SIG-M5 (cell line): ENCODE measurements at places on chromosomes 7 and 10.

DNA sequence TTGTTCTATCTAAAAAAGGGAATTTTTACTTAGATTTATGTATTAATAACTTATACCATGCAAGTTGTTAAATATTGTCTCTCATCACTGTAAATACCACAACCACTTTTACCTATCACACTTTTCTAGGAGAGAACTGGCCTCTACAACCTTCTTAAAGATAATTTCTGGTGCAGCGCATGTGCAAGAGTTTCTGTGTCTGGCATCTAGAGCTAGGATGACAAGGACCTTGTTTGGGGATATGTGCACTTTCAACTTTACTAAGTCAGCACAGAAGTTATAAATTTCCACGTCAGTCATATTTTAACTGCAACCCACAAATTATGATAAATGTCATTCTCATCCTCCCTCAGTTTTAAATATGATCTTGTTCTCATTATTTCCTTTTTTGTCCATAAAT is 156.9 kb upstream of the ADCY1 start:
- no peak for DNase-seq

DNA sequence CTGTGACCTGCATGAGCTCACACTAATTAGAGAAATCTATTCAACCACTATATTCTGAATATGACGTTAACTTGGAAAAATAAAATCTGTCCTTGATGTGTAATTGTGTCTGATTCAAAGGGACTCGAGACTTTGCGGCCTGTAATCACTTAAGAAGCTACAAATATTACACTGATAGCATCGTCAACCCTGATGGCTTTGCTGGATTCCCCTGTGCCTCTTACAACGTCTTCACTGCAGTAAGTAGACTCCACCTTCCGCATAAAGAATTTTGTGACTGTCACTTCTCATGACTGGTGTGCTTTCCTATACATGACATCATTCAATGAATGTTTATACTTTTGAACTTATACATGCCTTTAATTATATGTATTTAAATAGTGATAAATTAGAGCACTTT is 10.1 kb downstream of the PNLIP start:
- no peak for DNase-seq

DNA sequence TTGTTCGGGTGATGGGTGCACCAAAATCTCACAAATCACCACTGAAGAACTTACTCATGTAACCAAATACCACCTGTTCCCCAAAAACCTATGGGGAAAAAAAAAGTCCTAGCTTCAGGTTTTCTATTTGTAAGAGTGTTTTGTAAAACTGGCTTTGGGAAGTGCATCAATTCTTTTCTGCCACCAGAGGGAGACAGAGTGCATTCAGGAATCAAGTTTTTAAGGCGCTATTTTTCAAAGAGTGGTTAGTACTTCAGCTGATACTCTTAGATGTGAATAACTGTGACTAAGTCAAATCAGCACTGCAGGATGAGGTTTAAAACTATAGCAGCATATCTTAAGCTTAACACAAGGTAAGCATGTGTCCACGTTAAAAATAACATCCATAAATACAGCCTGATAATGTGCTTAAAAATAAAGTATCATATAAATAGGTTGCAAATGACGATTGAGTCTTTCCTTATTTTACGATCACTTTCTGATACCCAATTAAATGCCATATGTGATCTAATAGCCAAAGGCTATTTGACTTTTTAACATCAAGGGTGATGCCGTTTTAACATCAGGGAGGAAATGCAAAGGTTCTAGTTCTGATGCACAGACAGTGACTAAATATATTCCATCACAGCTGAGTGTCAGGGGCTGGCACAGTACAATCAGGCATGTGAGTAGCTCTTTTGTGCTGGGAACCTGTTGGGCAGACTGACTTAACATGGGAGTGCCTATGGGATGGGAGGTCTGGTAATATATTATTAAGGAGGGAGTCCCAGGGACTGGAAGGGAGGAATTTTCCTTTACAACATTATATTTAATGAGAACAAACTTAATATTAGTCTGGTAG is 10.6 kb upstream of the LYZL2 start:
- no peak for DNase-seq

- DNase-seq = no peak
These were observed 228.0 kb downstream of the ELFN1 start for GRCh38 chr7:1897861-1898627.

GRCh38 chr7:147775516-147776284 is 814.9 kb upstream of the C7orf33 start:
- DNase-seq = no peak

GRCh38 chr10:95356190-95356955 is 65.6 kb upstream of the PDLIM1 start:
- no peak for DNase-seq

- DNase-seq = no peak
These were observed 133.3 kb upstream of the STK17A start for GRCh38 chr7:43449577-43449976.

- DNase-seq = no peak
These were observed 55.2 kb downstream of the GCC1 start for GRCh38 chr7:127530148-127530547.

DNA sequence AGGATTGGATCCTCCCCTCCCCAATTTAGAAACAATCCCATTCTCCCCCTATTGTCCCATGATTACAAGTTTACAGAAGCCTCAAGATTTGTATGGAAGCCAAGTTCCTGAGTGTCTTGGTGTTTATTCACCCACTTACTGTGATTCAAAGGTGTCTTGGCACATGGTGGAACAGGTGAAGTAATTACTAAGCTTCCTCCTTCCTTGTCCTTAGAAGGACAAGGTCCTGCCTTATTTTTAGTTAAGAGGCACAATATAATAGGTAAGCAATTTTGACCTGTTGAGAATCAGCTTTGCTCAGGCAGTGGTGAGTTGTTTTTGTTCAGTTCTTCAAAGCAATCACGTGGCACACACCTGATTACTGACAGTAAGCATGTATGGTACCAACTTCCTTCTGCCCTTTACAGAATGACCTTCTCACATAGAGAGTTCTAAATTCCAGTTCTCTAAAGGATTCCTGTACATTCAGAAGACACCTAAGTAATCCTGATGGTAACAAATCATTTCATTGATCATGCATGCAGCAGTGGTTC is 60.7 kb upstream of the SLC13A1 start:
- DNase-seq = no peak

- DNase-seq = no peak
These were observed 11.4 kb downstream of the GGCT start for GRCh38 chr7:30493228-30493627.

DNA sequence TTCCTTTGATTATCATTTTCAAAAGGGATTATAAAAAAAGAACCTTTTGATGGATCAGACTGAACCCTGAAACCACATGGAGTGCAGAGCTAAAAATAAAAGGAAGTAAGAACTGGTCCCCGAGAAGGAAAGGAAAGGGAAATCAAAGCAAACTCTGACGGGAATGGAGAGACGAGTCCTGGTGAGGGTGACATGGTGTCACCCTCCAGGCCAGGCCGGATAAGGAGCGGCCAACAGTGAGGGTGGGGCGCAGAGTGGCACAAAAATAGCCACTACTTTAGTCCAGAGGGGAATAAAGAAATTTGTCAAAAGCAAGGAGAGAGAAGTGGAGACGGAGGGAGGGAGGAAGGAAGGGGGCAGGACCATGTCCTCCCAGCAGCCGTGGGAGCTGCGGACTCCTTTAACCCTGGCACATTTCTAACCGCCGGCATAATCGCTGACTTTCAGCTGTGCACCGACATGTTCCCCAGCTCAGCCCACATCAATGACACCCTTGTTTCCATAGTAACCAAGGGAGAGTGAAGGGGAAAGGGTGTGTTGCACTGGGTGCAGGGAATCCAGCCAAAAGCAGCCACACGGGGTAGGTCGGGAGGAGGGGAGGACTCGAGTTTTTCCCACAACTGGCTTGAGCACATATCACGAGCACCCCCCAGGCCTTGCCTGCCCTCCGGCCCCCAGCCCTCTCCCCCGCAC is 29.7 kb downstream of the TRIM8 start:
- DNase-seq = no peak

DNA sequence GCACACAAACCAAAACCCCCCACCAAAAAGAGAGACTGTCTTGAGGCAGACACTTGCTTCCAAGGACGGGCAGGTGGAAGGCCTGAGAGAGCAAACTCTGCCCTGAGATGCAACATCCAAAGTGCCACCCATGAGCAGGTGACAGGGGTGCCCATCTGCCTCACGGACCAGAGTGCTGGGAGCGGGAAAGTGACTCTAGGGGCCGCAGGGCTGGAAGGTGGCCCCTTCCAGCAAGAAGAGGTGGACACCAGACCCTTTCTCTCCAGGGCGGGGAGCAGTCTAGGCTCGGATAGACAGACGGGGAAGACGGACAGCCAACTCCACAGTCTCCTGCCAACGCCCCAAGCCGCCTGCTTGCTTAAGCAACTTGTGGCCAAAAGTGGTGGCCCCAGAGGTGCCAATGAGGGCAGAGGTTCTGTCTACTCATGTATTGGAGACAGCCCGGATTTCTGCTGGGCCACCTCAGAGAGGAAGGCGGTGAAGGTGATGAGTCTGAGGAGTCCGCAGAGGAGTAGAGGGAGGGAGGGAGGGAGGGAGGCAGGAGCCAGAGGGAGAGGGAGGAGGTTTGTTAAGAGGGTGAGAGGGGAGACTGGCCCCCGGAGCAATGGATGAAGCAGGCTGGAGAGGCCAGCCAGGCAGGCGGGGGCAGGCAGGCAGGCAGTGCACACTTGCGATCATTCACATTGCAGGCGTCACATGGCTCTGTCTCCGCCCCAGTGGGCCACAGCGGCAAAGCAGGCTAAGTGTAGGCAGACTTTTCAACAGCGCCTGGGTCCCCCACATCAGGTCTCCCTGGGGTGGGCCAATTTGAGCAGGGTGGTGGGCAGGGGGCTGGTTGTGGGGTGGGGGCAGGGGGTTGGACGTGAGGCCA is 65.6 kb downstream of the SLC29A4 start:
- no peak for DNase-seq

- no peak for DNase-seq
These were observed 105.4 kb downstream of the GRM3 start for GRCh38 chr7:86748843-86749719.

- no peak for DNase-seq
These were observed 25.4 kb downstream of the ANKRD61 start for GRCh38 chr7:6056616-6057015.

GRCh38 chr10:6175329-6176055 is 27.2 kb upstream of the PFKFB3 start:
- DNase-seq = no peak

DNA sequence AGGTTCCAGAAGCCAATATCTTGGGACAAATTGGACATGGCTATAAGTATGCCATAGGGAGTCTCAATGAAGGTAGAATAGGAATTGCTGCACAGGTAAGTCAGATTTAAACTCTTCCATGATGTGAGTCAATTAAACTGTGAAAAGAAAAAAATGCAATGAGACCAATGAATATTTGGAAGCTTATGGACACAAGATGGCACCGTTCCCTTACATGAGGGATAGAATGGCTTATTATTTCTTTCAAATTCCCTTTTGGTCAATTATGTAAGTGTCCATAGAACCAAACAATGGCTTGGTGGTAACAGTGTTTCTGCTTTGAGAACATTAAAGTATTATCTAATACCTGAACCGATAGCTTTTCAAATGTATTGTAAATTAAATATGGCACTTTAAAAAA is 35.6 kb downstream of the ACADSB start:
- no peak for DNase-seq

DNA sequence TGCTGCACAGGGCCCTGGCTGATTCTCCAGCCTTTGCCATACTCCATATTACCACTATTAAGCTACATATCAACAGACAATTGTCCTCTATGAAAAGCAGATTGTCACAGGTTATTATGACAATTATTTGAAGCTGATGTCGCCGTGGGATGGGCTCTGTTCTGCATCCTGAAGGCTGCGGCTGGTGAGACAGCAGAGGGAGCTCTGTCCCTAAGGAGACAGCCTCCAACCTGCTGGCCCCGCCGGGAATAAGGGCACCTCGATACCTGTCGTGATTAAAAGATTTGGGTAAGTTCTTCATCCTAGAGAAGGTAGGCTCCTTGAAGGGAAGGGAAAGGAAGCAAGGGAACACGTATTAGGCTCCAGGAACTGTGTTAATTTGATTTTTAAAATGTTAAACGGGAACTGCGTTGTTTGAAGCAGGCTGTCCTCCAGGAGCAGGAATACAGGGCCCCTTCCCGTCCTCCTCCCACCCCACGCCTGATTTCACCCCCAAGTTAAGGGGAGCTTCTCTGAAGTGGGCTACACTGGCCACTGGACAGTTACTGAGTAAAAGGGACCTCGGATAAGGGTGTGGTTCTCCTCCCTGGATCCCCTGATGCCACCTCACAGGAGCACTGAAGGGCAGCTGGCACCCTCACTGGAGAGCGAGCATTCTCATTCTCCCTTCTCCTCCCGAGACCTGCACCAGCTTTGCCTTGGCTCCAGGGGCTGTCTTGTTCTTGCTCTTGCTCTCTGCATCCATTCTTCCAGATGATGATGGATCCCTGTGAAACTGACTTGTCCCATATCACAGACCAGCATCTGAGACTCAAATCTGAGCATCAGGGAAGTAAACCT is 11.8 kb upstream of the TIAL1 start:
- DNase-seq = no peak

DNA sequence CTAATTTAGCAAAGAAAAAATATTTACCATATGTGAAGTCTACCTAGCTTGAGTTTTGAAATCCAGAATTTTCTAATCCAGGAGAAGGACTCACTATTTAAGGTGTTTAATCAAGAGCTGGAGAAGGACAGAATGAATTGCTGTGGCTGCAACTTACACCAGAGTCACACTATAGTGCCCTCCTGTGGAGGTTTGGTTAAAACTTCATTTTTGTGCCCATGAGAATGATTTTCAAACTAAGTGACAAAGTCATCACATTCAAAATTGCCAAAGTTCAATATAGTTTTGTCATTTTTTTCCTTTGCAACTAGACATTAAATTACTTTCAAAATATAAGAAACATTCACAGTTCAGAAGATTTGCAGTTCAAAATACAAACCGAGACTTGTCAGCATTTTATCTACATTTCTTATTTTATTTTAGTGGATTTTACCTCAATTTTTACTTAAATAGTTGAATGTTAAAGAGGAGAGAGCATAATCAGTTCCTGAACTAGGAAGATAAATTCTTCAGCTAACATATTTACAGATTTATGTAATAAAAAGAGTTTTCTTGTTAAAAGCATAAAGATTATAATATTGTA is 70.7 kb downstream of the CABCOCO1 start:
- DNase-seq = no peak

DNA sequence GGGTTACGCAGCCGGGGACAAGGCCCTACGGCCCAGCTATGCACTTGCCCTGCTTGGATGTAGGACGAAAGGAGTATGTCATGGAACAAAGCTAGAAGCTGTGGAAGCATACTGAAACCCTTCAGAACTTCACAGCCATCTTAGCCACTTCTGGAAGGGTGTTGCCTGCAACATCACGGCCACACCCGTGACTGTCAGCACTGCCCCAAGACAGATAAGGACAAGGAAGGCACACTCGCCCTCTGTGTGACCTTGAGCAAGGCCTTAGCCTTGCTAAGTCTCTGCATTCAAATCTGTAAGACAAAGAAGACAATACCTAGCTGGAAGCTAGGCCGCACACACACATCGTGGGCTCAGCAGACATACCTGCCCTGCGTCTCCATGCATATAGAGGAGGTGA is 352.5 kb upstream of the MGMT start:
- no peak for DNase-seq

- no peak for DNase-seq
These were observed 16.9 kb downstream of the PRKRIP1 start for GRCh38 chr7:102413091-102413490.

GRCh38 chr7:70694971-70695794 is 436.8 kb upstream of the GALNT17 start:
- no peak for DNase-seq

- no peak for DNase-seq
These were observed 85.6 kb downstream of the NEUROD6 start for GRCh38 chr7:31254926-31255325.
